ENCODE measurements at places on chromosomes 1 and 21.

DNA sequence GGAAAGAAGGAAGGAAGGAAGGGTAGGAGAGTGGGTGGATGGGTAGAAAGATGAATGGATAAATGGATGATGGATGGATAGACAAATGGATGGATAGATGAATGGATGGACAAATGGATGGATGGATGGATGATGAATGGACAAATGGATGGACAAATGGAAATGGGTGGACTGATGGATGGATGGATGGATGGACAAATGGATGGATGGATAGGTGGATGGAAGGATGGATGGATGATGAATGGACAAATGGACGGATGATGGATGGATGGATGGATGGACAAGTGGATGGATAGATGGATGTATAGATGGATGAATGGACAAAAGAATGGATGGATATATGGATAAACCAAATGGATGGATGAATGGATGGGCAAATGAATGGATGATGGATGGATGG, 30.5 kb downstream of the CHD5 start:
- DNase-seq, result no peak

DNA sequence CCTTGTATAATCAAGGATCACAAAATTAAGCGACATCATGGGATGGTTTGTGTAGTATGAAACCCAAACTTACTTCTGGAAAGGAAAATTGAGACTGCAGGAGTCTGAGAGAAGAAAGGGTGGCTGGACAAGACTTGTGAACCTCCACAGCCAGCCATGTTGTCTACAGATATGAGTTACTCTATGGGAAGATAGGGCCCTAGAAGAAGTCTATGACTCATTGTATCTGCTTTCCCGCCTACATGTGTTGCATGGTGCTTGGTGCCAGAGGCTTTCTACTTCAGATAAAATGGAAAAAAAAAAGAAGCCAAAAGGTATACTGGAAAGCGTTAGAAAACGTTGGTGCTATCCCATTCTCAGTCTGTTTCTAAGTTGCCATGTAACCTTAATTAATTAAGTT, 18.7 kb upstream of the OR6N2 start:
- no peak for DNase-seq

DNA sequence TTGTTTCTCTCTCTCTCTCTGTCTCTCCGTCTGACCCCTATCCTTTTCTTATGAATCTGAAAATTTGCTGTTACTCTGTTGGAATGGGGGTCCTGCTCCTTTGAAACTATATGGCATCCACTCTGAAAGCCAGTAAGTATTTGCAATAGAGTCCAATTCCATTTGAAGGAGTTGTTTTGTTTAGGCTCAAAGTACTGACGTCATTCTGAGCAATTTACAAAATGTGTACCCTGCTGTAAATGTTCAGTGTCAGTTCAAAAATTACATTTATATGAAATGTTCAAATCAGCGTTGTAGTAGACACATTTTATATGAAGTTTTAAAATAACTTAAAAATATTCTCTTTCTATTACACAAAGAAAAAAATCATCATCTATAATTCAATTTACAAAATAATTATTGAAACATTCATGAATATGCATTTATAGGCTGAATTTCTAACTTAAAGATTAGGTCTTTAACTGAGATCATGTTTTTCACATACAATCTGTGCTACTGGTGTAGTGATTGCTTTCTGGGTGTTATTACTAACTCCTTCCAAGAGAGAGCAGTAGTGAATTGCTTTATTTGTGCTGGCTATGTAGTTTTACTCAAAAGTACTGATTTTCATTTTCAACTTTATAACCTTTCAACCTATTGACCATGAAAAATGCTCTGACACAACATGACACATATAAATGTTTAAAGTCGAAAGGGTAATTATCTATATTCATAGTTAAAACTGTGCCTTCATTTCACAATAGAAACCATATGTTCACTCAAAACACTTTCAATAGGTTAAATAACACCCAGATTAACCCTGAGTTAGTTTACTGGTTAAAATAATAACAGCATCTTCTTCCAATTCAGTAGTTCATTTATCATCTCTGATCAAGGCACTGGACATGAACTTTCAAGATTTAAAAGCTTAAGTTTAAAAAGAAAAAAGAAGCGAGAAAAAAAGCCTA, 253.1 kb upstream of the ADGRL4 start:
- DNase-seq, result peak; percentile 27

GRCh38 chr1:155209312-155209721, 822 bp downstream of the MTX1 start:
- DNase-seq, result no peak

- DNase-seq, result no peak
Measured at GRCh38 chr1:41891199-41891896, 27.4 kb downstream of the HIVEP3 start.

DNA sequence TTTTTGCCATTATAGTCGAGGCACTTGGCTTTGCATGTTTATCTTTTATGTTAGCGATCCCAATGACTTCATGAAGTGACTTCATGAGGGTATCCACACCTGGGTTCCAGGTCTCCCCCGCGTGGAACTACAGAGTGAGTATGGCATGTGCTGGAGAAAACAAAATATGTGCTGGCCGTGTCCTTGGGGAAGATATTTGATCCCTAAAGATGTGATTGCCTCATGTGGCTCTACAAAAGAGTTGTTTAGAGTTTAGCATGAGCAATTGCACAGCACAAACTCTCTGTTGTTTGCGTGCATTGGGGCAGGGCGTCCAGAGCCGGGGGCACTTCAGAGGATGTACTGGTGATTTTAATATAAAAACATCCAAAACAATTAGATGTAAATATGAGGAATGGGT, 4.8 kb downstream of the IL10RB start:
- no peak for DNase-seq

GRCh38 chr21:38244885-38245869, 11.6 kb upstream of the KCNJ15 start:
- DNase-seq, result peak; percentile 95

- no peak for DNase-seq
Measured at GRCh38 chr1:216531263-216532239, 108.3 kb upstream of the USH2A start.

DNA sequence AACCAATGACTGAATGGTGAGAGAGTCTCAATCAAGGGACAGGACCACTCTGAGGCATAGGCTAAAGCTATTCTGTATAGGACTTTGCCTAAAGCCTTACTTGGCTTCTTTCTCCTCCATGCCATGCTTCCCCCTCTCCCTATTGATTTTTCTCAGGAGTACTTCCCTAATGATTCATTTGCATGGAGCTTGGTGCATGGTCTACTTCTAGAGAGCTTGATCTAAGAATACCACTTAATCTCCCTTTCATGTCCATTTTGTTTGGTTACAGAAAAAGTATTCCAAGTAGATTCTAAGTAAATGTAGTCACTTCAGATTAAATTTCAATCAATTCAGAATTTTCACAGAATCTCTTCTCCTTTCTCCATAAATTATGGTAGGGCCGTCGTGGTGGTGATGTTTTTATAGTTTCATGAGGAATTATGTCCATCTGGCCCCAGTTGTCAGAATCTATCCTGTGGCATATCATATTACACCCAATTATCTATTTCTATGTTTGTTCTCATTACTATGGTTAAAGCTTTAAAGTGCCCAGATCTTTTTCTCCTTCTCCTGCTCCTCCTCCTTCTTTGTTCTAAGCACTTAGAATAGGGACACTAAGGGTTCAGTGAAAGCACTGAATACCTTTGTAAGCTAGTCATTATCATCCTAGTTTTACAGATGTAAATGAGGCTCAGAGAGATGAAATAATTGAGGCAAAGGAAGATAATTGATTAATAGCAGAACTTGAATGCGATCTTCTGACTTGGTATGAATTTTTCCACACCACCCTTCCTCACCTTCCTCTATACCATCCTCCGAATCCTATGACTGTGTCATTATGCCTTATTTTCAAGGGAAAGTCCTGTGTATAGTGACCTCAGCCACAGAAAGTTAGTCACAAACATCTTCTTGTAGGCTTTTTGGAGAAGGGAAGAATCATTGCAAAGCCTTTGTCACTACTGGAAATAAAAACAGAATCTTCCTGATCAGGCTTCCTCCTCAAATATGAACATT, 85.6 kb upstream of the ZRANB2 start:
- DNase-seq, result no peak

DNA sequence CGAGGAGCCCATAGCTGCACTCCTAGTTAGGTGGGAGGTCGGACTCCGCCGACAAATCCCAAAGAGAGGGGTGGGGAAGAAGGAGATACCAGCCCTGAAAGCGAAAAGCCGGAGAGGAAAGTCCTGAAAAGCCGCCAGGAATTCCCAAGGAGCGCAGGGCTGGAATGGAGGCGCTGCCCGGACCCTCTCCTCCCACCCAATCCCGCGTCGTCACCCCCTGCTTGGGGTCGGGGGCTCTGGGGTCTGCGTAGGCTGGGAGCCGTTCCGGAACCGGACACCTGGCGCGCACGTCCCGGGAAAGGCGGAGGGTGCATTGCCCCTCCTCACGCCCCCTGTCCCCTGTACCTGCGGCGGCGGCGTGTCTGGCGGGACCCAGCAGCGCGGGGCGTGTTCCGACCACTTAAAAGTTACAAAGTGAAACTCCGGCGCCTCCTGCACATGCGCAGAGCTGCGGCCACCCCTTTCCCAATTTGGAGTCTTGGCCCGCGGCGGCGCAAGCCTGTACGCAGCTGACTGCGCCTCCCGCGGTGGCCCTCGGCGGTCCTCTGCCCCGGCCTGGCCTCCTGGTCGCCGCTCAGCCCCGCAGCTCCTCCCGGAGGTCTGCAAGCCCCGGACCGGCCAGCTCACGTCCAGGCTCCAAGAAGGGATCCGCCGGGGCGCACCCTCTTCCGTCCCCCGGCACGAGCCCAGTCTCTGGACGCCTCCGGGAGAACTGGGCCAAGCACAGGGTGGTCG, at the start of gene TMEM63A:
Gene TMEM63A (minus strand): TSS at position 422 of the 735 bp plus-strand sequence. CDS start 4,800 bp downstream, outside the sequence.
- no peak for DNase-seq

DNA sequence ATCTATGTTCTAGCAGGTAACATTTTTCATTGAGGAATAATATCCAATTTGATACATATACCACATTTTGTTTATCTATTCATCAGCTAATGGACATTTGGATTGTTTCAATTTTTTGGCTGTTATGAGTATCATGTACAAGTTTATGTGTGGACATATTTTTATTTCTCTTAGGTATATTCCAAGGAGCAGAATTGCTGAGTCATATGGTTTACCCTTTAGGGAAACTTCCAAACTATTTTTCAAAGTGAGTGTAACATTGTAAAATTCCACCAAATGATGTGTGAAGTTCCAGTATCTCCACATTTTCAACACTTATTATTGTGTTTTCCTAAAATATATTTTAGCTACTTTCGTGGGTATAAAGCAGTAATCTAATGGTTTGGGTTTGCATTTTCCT, 1789.9 kb downstream of the MRPL39 start:
- DNase-seq, result no peak

GRCh38 chr1:35287807-35288640, 19.5 kb downstream of the ZMYM4 start:
- no peak for DNase-seq

DNA sequence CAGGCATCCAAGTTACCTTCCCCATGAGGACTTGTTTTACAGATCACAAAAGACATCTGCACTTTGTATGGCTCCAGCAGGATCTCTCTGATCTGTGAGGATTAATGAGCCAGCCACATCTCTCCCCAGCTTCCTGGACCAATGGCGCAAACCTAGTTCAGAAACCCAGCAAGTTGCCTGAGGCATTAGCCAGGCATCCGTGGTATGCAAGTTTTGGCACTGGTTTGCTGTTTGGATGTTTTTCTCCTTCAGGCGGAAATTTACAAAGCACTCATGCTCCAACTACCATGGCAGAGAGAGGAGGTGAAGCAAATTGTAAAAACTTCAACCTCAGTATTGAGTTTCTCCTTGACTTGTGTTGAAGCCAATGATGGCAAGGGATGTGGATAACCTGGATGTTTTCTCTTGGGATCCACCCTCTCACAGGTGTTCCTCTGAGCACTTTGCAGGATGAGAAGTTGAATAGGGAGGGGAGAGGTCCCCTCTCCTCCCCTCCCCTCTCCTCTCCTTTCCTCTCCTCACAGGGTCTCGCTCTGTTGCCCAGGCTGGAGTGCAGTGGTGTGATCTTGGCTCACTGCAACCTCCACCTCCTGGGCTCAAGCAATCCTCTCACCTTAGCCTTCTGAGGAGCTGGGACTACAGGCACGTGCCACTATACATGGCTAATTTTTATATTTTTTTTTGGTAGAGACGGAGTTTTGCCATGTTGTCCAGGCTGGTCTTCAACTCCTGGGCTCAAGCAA, 25.6 kb upstream of the ENO1 start:
- DNase-seq, result peak; percentile 95

- DNase-seq, result no peak
Measured at GRCh38 chr1:41454406-41454805, 30.1 kb downstream of the EDN2 start.

DNA sequence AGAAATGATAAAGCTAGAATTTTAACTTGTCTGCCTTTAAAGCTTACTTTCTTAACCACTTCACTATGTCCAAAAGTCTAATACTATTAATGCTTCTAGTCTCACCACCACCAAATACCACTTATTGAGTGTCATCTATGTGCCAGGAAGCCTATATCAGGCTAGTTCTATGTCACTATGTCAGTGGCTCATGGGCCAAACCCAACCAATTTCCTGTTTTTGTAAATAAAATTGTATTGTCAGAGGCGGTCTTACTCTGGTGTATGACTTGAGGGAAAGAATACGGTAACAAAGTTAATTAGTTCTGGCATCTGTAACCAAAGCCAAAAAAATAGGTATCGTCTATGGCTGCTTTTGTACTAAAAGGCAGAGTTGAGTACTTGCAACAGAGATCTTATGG, 14.8 kb downstream of the F5 start:
- DNase-seq, result no peak

DNA sequence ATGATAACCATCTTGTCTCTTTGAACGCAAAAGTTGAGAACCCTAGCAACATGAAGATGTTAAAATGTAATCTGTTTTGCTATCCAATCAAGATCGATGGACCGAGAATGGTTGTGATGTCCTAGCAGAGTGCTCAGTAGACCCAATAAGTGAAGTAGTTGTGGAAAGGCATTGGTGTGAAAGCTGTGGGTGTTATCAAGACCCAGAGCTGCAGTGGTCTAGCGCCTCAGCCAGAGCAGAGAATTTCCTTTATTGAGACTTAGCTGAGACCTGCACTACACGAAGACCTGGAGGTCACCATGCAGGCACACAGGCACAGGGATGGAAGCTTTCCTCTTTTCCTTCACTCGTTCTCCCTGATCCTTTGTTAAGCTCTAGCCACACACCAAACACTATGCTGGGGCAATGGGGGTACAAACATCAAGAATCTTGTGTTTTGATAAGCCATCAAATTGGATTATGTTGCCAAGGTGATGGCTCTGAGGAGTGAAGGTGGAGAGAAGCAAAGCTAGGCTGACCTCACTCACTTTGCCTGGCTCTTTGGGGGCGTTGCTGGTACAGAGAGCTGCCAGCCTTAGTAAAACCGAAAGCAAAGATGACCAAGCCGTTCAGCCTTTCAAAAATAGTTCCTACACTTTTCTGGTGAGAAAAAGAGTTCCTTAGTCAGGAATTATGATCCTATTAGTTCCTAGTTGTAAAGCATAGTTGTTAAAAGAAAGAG, 24.1 kb downstream of the METTL13 start:
- DNase-seq, result no peak

- no peak for DNase-seq
Measured at GRCh38 chr1:29749024-29749945, 513.0 kb downstream of the PTPRU start.

DNA sequence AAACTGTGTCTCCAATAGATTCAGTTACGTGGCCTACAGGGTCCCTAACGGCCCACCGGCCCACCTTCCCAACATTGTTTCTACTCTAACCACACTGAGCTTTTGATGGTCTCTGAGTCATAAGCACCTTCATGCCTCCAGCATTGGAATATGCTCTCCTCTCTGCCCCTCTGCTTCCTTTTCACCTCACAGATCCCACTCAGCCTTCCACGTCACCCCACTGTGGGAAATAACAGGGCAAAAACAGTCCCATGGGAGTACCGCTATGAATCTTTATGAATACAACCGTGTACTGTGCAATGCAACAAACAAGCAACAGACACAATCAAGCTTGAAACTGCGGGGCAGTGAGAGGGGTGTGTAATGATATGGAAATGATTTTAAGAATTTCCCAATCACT, 5.3 kb upstream of the SARS1 start:
- no peak for DNase-seq
